ENCODE measurements at places on chromosomes 6 and 20.

DNA sequence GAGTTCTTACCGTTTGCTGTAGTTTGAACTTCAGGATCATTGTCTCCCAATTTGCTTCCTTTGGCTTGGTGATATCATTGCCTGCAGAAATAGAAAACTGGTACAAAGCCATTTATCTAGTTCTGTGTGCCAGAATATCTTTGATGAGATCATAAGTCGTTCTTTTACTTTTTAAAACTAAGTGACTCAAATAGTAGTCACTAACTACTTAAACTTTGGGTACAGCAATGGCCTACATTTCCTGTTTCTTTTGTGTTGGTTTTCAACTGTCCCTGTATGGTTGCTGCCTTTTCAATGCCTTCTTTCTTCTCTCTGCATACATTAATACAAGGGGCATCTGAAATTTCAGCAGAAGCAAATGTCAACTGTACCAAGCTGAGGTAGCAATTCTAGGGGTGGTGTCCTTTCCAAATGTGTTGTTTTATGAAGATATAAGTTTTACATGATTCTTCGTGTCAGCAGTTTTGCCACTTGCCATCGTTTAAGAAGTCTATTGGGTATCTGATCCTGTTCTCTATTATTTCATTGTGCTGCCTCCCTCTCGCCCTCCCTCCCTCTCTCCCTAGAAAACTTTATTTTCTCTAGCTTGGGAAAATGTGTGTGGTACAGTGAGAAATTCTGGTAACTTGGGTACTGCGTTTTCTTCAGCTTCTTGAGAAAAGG, 238.5 kb downstream of the FARS2 start:
- no peak for DNase-seq

- DNase-seq: no peak
Observed at GRCh38 chr6:87702589-87702945, 534 bp upstream of the AKIRIN2 start.

DNA sequence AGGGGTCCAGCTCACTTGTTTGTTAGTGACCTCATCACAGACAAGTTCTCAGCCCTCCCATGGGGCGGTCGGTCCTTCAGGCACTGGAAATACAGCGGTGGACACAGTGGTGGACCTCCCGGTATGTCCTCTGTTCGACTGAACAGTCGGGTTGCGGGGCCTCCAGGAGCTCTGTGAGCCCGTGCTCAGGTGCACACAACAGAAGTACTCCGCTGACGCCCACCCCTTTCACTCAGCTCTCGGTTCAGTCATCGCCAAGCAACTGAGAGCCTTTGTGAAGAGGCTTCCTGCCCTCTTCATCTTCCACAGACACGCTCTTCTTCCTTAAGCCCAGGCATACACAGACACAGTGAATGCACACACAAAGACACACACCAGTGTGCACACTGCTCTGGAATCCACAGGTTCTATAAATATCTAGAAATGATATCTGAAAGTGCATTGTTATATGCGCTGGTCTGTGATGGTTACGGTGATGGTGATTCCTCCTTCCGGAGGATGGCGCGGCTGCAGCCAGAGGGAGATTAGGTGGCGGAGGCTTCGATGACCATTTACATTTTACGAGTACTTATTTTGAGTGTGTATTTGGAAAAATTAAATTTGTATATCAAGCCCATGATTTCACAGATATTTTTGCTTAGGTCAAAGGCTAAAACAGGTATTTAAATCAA, 46.8 kb upstream of the BHLHE23 start:
- no peak for DNase-seq

- DNase-seq: no peak
Observed at GRCh38 chr6:44626616-44627015, 239.1 kb downstream of the CDC5L start.

GRCh38 chr6:85496009-85496579, 46.2 kb downstream of the NT5E start:
- no peak for DNase-seq

DNA sequence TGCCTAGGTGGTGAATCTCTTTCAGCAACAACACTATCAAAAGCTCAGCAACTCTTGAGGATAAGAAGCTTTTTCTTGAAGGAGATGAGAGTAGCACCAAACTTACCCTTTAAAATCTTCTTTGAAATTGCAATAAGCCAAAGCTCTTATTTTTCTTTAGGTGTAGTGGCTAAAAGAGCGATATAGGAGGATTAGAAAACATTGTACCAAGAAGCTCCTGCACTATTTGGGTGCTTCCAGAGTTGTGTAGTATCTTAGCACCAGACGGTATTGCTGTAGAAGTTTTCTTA, 1.2 kb downstream of the FUT9 start:
- DNase-seq: no peak

- no peak for DNase-seq
Observed at GRCh38 chr6:164276211-164276610, 861.7 kb downstream of the QKI start.

DNA sequence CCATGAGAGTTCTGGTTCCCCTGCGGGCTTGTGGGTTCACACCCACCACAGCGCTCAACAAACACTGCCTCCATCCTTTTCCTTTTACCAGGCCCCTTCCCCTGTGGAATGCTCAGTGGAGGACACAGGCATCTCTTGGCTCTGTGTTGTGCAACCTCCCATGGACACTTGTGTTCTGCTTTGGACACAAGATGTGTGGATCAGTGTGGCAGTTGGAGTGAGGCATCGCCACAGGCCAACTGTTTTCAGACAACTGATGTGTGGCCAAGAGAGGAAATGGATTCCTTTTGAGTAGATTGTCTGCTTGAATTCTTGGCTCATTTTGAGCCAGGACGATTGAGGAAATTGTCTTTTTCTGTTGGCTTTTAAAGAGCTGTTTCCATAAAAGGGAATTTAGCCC, 26.8 kb downstream of the CST8 start:
- no peak for DNase-seq

DNA sequence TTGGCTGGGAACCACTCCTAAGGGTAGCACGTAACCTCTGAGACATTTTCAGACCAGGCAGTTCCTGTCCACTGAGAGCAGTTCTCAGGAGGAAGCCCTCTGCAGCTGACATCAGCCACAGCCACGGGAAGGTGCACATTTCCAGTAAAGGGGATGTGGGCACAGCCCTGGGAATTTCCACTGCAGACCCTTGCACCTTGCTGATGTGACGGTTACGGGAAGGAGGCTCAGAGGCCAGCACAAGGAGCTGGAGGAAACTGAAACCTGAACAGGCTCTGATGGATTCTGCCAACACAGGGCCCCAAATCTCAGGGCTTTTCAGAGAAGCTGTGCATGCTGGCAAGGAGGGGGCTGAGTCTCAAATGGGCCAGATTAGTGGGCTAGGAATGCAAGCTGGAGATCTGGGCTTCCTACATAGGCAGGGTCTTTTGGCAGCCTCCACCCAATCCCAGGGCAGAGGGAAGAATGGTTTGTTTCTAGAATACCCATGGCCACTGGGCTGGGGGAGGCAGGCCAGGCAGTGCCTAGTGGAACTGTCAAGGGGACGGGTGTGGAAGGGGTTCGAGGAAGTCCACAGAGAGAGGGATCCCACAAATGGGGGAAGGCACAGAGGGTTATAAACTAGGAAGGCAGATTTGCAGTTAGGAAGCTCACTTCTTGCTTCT, 14.2 kb downstream of the EBF4 start:
- no peak for DNase-seq

- no peak for DNase-seq
Observed at GRCh38 chr20:56626367-56627121, 2.6 kb upstream of the TFAP2C start.

GRCh38 chr20:6504179-6504578, 263.3 kb upstream of the BMP2 start:
- no peak for DNase-seq

DNA sequence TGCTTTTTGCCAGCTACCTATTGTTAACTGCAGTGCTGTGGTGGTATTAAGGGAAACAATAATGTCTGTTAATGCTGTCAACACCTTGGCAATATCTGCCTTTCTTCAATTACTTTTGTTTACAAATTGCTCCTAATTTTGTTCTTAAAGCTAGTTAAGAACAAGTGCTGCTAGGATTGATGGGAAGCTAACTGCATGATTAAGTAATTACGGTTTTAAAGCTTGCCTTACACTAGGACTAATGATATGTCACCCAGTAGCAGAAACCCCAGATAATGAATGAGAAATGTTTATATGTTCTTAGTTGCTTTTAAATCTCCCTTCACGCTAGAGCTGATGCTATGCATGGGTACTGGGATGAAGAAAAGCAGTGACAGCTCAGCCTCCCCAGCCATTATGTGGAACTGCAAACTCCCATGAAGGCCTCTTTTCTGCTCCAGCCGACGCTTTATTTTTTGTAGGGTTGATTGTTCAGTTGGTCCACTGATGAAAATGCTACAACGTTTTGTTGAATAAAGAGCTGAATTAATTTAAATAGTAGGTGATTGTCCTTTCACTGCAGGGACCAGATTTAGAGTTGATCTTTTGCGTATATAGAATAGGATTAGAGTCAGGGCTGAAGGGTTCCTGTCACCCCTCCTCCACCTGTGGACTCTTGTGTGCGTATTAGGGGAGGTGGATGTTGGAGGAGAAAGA, 610.5 kb downstream of the TFAP2B start:
- no peak for DNase-seq

- DNase-seq: no peak
Observed at GRCh38 chr6:80991316-80991715, 761.2 kb downstream of the TENT5A start.

- DNase-seq: no peak
Observed at GRCh38 chr6:118745156-118745555, 93.8 kb upstream of the CEP85L start.

All from stimulated activated CD4-positive, alpha-beta T cell treated with anti-CD3 and anti-CD28 coated beads, Interleukin-15, amount 100 ng/mL, for 48 hours (primary cell).